ENCODE measurements at places on chromosomes 2 and 18.

DNA sequence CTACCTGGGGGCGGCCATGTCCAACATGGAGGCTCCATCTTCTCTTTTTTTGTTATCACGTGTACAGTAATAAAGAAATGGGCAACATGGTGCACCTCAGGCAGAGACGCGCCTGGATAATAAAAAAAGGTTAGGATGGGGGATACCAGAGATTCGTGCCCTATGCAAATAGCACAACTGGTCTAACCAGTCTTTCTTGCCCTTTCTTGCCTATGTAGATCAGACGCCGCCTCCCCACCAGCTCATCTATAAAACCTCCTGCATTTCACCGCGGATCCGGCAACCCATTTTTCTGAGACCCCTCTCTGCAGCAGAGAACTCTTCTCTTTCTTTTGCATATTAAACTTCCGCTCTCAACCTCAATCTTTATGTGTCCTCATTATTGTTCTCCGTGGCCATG is 68.7 kb downstream of the MYL12B start:
- DNase-seq = no peak

- no peak for DNase-seq
Observed at GRCh38 chr18:60180671-60181070, 191.9 kb downstream of the MC4R start.

DNA sequence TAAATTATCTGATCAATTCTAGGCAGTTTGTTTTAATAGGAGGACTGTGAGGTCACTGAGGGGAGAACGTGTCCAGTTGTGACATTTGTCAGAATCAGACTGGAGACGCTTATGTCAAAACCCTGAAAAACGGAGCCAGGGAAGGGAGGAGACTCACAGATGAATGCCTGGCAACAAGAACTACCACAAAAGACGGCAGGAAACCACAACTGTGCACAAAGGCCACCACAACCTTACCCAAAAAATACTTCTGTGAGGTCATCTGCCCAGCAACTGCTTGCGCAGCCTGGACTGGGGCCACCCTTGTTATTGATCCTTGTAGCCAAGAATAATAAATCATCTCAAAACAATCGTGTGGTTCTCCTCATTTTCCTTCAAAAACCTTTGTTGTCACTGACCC is 173.0 kb upstream of the ALKAL2 start:
- DNase-seq = no peak

GRCh38 chr18:45874491-45875184 is 49.2 kb downstream of the SIGLEC15 start:
- DNase-seq = no peak

DNA sequence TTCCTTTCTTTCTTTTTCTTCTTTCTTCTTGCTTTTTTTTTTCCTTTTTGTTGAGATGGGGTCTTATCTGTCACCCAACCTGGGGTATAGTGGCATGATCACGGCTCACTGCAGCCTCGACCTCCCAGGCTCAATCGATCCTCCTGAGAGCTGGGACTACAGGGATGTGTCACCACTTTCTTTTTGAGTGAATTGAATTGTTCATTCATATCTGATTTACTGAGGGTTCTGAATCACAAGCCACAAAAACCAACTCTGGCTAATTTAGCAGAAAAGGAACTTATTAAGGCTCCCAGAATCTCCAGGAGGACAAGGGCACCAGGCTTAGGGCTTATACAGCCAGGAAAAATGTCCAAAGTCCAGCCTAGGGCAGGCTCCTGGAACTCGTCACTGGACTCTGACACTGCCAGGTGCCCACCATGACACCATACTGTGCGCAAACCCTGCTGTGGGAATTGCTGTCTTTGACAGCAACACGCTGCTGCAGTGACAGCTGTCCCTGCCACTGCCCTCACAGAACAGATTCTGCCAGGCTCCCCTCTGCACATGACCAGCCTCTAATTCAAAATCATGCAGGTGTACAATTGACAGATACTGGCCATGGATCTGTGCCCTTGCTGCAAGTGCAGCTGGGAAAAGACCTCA is 42.9 kb upstream of the EML6 start:
- DNase-seq = no peak

DNA sequence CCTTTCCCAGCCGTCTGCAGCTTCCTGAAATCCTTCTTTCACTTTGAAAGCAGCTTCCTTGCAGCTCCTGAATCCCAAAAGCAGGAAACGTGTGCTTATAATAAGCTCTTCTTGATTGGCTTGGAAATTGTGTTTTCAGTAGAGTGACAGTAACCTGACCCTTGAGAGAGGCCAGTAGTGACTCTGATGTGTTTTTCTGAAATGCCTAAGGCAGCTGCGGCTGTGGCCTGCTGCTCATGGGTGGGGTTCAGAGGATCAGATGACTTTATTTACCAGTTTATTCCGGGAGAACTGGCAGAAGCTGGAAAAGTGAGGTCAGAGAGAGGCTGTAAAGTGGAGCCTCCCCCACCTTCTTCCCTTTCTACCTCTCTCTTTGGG is 31.9 kb upstream of the RPIA start:
- DNase-seq = no peak

- no peak for DNase-seq
Observed at GRCh38 chr2:26043862-26044696, 10.2 kb downstream of the RAB10 start.

- no peak for DNase-seq
Observed at GRCh38 chr2:109736177-109736827, 57.8 kb upstream of the RGPD5 start.

- DNase-seq = no peak
Observed at GRCh38 chr2:35463805-35464596, 891.6 kb upstream of the CRIM1 start.

GRCh38 chr2:96025194-96025492 is 9.6 kb downstream of the GPAT2 start:
- DNase-seq = no peak

DNA sequence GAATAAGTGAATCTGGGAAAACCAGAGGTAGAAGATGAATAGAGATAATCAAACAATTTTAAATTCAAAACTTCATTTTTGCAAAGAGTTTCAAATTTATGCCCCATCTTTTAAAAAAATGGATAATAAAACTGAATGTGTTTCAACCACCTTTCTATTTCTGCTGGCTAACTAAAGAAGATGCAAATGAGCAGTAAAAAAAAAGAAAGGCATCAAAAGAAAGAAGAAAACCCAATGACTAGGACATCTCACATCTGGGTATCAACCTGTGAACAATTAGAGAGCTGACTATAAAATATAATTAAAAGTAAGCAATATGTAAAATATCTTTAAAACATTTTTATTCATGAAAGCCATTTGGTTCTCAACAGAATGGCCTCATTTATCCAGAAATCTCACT is 2.5 kb downstream of the PGAP1 start:
- DNase-seq = no peak
